MM.1S (cell line): ENCODE measurements at places on chromosomes 13 and 19.

DNA sequence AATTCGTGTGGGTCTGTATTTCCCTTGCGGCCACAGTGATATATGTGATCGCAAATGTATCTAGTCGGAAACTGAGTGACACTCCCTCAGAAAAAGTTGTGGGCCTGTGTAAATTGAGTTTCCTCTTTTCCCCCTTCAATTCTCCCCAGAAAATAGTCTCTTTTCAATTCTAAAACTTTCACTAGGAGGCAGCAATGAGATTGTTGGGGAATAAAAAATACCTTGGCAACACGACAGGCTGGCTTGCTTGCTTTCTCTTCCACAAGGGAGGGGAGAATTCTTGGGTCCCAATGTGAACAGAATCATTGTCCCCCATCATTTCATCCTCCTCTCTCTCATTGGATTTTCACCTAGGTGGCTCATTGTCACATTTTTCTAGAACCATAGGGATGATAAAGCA lies 3.7 kb upstream of the SOX21 start:
- H3K27ac ChIP-seq, result no peak overlapping the region
- no peaks in the 10 kb centered on the region for H3K36me3 ChIP-seq
- no peaks in the 10 kb centered on the region for H3K27me3 ChIP-seq
- H3K4me3 ChIP-seq, result no peak overlapping the region

DNA sequence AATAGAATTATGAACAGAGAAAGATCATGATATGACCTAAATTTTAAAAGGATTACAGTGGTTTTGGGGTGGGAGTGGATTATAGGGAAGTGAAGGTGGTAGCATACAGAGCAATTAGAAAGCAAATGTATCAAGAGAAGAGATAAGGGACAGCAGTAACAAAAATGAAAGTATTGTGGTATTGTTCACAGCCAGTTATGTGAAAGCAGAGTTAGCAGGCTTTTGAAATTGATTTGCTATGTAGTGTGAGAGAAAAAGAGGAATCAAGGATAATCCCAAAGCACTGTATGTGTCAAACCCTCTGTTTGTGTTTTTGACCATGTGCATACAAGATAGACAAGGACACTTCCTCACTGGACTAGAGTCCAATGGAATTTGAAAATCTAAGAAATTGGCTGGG lies 1721.4 kb downstream of the PCDH9 start:
- DNase-seq, result peak; percentile 6
- no peak overlapping the region for H3K4me3 ChIP-seq
- no peaks in the 10 kb centered on the region for H3K27me3 ChIP-seq
- H3K27ac ChIP-seq, result no peak overlapping the region
- no peaks in the 10 kb centered on the region for H3K36me3 ChIP-seq

GRCh38 chr13:114145256-114145655 lies 12.8 kb upstream of the RASA3 start:
- no peak for DNase-seq
- H3K36me3 ChIP-seq, result no peaks in the 10 kb centered on the region
- no peak overlapping the region for H3K4me3 ChIP-seq
- H3K27ac ChIP-seq, result no peak overlapping the region
- H3K4me1 ChIP-seq, result peaks cover 34% of the 10 kb centered on the region

- no peak overlapping the region for H3K27ac ChIP-seq
- H3K4me1 ChIP-seq, result 0 out of 2 replicates have a peak, but pooled peaks cover 3% of the 10 kb centered on the region
- H3K4me3 ChIP-seq, result no peak overlapping the region
- no peaks in the 10 kb centered on the region for H3K36me3 ChIP-seq
These were observed 10.7 kb downstream of the APLP1 start for GRCh38 chr19:35879068-35879467.

DNA sequence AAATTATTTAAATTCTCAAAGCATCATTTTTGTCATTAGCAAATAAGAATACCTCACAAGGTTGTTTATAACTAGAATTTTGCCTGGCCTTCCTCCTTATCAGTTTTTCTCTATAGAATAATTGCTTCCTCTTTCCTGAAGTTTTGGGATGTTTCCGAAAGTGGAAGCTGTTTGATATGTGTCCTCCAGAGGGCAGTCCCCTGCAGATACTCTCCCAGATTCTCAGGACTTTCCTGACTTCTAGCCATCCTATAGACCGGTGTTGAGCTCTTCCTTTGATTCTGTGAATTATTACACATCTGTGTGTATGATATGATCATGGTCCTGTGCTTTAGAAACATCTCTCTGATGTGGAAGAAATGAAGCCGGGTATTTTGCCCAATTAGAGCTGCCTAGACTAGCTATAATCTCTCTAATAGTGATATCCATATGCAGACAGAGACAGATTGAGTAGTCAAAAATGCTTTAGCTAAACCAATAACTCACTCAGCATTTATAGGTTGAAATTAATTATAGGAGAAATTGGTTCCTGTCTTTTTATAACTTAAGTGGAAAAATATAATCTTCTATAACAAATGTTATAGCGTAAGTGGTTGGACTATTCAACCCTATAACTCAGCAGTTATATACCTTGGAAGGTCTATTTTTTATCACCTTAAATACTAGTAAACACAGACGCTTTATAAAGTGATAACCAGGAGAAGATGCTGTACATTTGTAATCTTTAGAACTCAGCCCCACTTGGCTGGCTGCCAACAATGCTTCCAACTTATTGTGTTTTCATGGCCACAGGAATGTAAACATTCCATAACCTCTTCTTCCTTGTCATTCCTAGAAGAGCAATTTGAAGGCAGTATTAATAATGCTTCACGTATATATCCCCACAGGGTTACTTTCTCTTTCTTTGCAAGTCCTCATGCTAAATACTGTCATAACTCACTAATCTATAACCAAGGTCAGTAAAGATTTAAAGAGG lies 201.0 kb upstream of the RXFP2 start:
- no peaks in the 10 kb centered on the region for H3K36me3 ChIP-seq
- DNase-seq, result no peak
- no peaks in the 10 kb centered on the region for H3K4me1 ChIP-seq
- no peaks in the 10 kb centered on the region for H3K27me3 ChIP-seq
- H3K27ac ChIP-seq, result no peak overlapping the region
- H3K4me3 ChIP-seq, result no peak overlapping the region

DNA sequence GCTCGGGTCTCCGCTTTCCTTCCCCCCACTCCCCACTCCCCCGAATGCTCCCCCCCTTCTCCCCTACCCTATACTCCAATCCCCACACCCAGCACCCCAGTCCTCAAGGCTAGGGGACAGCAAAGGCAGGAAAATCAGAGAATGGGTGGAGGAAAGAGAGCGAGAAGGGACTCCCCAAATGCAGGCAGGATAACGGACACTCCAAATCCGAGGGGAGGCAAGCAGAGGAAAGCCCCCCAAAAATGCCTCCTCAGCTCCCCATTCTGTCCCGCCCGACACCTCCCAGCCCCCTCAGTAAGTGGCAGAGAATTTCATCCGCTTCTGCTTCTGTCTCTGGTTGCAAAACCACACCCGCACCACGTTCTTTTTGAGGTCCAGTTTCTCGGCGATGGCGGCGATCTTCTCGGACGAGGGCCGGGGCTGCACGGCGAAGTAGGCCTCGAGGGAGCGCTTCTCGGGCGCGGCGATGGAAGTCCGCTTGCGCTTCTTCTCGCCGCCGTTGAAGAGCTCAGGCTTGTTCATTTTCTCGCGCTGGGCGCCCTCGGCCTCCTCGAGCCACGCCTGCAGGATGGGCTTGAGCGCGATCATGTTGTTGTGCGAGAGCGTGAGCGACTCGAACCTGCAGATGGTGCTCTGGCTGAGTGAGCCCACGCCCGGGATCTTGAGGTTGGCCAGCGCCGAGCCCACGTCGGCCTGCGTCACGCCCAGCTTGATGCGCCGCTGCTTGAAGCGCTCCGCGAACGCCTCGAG lies 2.1 kb downstream of the POU4F1 start:
- H3K36me3 ChIP-seq, result no peaks in the 10 kb centered on the region
- no peaks in the 10 kb centered on the region for H3K27me3 ChIP-seq
- DNase-seq, result no peak
- H3K4me3 ChIP-seq, result no peak overlapping the region

DNA sequence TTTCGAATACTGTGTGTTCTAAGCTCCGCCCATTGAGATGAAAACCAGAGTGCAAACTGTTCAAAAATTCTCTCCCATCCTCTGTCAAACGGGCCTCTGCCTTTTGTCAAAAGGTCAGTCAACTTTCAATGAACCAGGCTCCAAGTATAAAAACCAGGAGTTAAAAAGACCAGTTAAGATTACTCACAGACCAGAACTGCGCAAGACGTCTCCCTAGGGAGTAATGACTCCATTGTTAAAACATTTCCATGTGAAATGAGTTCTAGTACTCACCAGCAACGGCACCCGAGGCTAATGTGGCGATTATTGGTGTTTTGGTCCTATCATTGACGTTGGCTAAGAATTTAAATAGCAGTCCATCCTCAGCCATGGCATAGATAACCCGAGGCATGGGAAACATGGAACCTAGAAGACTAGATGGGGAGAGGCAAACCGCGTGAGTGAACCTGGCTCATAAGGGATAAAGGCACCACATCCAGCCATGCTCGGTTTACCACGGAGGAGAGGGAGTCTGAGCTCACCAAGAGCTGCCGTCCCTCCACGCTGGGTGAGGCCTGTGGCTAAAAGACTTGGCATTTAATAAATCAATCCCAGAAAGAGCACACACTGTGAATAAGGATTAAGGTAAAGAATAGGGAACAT lies 73.3 kb downstream of the SLC7A1 start:
- no peak overlapping the region for H3K27ac ChIP-seq
- no peaks in the 10 kb centered on the region for H3K27me3 ChIP-seq
- no peak overlapping the region for H3K4me3 ChIP-seq
- no peaks in the 10 kb centered on the region for H3K4me1 ChIP-seq

GRCh38 chr19:40542202-40542859 lies 34.3 kb upstream of the SHKBP1 start:
- DNase-seq, result no peak
- H3K4me3 ChIP-seq, result no peak overlapping the region
- no peak overlapping the region for H3K27ac ChIP-seq
- H3K4me1 ChIP-seq, result no peaks in the 10 kb centered on the region

DNA sequence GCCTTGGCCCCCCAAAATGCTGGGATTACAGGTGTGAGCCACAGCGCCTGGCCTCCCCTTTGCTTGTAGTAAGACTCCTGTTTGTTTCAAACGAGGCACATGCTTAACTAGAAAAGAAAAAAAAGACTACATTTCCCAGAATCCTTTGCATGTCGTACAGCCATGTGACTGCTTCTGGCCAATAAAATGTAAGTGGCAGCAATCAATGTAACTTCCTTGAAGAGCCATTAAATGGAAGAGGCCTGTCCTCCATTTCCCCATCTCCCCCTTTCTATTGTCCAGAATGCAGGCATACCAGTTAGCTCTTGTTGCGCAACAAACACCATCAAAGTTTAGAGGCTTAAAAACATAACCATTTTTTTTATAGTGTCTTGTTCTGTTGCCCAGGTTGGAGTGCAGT lies 10.4 kb upstream of the GPR32 start:
- peak; percentile 25 for DNase-seq
- no peak overlapping the region for H3K4me3 ChIP-seq
- no peaks in the 10 kb centered on the region for H3K4me1 ChIP-seq
- no peaks in the 10 kb centered on the region for H3K36me3 ChIP-seq
- no peak overlapping the region for H3K27ac ChIP-seq

GRCh38 chr13:62747152-62747551 lies 1331.5 kb upstream of the PCDH20 start:
- H3K27ac ChIP-seq, result no peak overlapping the region
- no peak for DNase-seq
- no peaks in the 10 kb centered on the region for H3K4me1 ChIP-seq
- H3K27me3 ChIP-seq, result no peaks in the 10 kb centered on the region
- no peaks in the 10 kb centered on the region for H3K36me3 ChIP-seq

GRCh38 chr19:10291554-10292205 lies 1.9 kb downstream of the ICAM5 start:
- peaks cover 29% of the 10 kb centered on the region for H3K27me3 ChIP-seq
- no peak for DNase-seq
- H3K36me3 ChIP-seq, result no peaks in the 10 kb centered on the region

GRCh38 chr13:32863596-32863995 lies 152.6 kb upstream of the KL start:
- no peaks in the 10 kb centered on the region for H3K36me3 ChIP-seq
- no peak for DNase-seq
- H3K27me3 ChIP-seq, result no peaks in the 10 kb centered on the region

DNA sequence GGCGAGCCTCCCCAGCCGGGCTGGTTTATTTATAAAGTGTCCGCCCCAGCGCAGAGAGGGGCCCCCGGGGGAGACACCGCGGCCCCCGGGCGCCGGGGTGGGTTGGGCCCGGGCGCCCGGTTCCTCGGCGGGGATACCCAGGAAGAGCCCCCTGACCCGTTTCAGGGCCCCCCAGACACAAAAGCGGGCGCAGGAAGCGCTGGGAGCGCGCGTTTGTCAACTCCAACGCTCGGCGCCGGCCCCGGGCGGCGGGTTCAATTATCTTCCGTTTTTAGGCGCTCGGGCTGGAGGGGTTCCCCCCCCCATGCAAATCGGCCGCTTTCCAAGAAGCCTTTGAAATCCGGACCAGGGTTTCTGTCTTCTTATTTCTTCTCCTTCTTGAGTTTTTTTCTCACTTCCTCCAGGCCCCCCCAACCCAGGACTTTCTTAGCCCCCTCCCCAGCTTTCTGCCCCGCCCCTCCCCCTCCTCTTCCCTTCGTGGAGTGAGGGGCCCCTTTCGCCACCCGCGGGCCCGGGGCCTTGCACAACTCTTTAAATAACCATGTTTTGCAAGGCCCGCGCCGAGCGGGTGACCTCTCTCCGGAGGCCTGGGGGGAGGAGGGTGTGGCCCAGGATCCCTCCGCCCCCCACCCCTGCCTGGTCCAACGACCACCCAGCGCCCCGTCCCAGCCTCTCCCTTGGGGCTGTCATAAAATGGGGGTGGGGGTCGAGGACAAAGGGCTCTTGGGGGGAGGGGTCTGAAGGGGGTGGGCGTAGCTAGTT lies 935 bp downstream of the ARID3A start:
- no peaks in the 10 kb centered on the region for H3K27me3 ChIP-seq
- peaks cover 5% of the 10 kb centered on the region for H3K4me1 ChIP-seq
- no peaks in the 10 kb centered on the region for H3K36me3 ChIP-seq
- H3K27ac ChIP-seq, result peak overlapping the region; percentile 16; the same call in 1 of the 2 replicates
- peak; percentile 70 for DNase-seq

GRCh38 chr13:40163066-40164000 lies 503.1 kb downstream of the FOXO1 start:
- H3K4me3 ChIP-seq, result no peak overlapping the region
- no peaks in the 10 kb centered on the region for H3K4me1 ChIP-seq
- H3K27me3 ChIP-seq, result no peaks in the 10 kb centered on the region

- H3K27me3 ChIP-seq, result peaks cover 25% of the 10 kb centered on the region
- no peak overlapping the region for H3K4me3 ChIP-seq
- no peaks in the 10 kb centered on the region for H3K36me3 ChIP-seq
- no peak overlapping the region for H3K27ac ChIP-seq
These were observed 324 bp upstream of the FBXO17 start for GRCh38 chr19:38975861-38976271.

DNA sequence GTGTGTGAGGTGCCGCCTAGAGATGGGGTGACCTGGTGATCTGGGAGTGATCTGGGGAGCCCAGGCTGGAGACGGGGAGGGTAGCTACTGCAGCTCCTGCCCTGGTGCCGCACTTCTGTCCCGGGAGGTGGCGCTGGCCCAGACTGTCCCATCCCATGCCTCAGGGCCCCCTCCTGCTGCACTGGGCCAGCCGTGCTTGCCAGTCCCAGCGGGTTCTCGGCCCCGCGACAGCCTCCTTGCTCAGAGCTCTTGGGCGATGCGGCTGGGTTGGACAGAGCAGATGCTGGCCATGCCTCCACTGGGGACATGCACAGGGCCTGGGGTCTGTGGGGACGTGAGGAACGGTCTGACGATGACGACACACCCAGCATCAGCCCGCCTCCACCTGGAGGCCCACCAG lies 2.5 kb downstream of the RAX2 start:
- H3K36me3 ChIP-seq, result no peaks in the 10 kb centered on the region
- H3K27me3 ChIP-seq, result peaks cover 14% of the 10 kb centered on the region
- no peak overlapping the region for H3K27ac ChIP-seq
- DNase-seq, result no peak
- no peaks in the 10 kb centered on the region for H3K4me1 ChIP-seq

- no peak for DNase-seq
- H3K27me3 ChIP-seq, result no peaks in the 10 kb centered on the region
- H3K36me3 ChIP-seq, result no peaks in the 10 kb centered on the region
- H3K4me1 ChIP-seq, result no peaks in the 10 kb centered on the region
These were observed 20.8 kb downstream of the SUGT1 start for GRCh38 chr13:52673465-52673864.
